ENCODE measurements at places on chromosomes 11 and 22.

GRCh38 chr11:61774411-61774810, 18.0 kb downstream of the TMEM258 start:
- no peak for DNase-seq

DNA sequence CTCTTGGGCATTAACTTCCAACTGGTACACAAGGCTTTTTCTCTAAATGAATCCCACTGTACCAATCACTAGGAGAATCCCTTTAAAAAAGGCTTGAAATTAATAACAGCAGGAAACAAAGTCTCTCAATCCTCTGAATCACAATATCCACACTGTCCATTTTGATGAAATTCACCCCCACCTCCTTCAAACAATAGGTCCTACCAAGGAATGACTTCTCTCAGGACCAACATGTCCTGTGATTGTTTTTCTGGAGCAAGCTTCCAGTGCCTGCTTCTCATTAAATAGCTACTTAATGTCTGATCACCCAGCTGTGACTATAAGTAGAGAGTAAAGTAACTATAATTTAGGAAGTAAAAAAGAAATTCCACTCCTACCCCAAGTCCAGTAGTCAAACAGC, 13.1 kb downstream of the NUMA1 start:
- DNase-seq, result no peak

- DNase-seq, result no peak
Observed at GRCh38 chr22:38208551-38208968, 6.8 kb downstream of the MAFF start.

DNA sequence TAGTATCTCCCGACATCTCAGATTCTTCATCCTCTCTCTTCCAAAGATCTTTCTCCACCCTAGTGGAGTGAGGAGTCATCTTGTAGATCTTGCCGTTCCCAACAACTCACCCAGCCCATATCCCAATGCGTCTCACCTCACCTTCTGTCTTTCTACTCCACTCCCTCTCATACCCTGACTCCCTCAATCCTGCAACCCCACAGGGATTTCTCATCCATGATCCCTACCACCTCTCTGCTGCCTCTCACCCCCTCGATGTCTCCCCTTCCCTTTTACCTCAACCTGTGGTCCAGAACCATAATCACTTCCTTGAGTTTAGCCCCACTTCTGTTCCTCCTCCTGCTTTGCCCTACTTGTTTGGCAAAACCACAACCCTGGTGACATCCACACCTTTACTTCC, 41.7 kb downstream of the OTOG start:
- DNase-seq, result no peak

GRCh38 chr11:25211635-25212254, 714.9 kb downstream of the LUZP2 start:
- no peak for DNase-seq

DNA sequence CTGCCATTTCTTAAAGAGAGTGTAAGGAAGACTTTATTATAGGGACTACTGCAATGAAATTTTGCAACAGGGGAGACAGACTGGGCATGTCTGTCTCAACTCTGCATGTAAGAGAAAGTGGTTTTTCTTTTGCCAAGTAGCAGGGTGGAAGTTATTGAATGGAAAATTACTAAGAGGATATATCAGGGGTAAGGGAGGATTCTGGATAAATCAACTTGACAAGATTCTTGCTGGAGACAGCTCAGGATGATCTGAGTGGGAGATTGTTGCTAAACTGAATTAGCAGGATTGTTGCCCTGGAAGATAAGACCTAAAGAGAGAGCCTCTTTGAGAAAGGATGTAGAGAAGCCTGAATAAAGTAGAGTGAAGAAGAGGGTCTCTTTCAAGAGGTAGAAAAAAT, 145.8 kb downstream of the LUZP2 start:
- DNase-seq, result no peak
